Endothelial cell of umbilical vein (primary cell): ENCODE measurements at places on chromosomes 2 and 18. TPM values are rescaled to one million over a fixed set of nuclear protein-coding genes. Genes with fewer than 3 reads are reported as not detected.

GRCh38 chr2:27250652-27251379 lies 12.0 kb downstream of the SLC30A3 start:
- no peak overlapping the region for H3K27ac ChIP-seq
- no peak overlapping the region for H3K4me3 ChIP-seq
- no peaks in the 10 kb centered on the region for H3K27me3 ChIP-seq
- H3K36me3 ChIP-seq, result no peaks in the 10 kb centered on the region

DNA sequence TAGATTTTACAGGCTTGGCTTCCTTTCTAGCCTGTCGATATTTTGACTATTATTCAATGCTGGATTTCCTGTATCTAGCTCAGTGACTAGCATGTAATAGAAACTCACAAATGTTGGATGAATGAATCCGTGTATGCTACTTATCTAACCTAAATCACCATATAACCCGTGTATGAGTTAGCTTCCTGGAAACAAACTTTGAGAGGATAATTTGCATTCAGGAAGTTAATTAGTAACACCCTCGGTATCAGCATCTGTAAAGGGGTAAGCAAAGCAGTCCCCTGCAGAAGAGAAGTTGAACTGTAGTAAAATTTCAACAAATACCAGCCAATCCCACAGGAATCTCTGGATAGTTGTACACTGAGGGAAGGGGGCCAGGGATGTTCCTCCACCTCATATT lies 269.4 kb upstream of the LRATD1 start:
- no peak for DNase-seq
- H3K4me3 ChIP-seq, result no peak overlapping the region
- no peak overlapping the region for H3K27ac ChIP-seq
- no peaks in the 10 kb centered on the region for H3K36me3 ChIP-seq
- H3K27me3 ChIP-seq, result no peaks in the 10 kb centered on the region
- no peaks in the 10 kb centered on the region for H3K4me1 ChIP-seq

DNA sequence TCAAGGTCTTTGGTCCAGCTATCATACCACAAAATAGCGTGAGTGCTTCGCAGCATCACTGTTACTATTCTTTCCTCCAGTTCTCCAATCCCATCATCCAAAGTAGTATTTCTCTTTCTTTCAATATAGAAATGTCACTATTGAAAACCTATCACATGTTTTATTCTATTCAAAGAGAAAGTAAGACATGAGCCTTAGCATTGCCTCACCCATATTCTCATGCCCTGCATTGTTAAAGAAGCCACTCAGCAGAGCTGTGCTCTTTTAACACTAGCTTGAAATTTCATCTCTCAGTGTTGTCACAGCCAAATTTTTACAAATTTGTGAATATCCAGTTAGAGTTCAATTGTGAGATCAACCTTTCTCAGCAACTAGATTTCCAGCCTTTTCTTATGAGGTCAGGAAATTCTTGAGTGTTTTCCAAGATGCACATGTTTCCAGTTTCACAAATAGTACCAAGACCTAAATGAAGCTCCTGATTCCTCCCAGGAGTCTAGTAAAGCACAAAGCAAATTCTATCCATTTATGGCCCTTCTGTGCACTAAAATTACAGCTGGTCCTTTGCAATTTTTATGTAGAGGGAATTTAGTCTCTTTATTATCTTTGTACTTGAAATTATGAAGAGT lies 343.7 kb downstream of the SPAG16 start:
- H3K27me3 ChIP-seq, result no peaks in the 10 kb centered on the region
- no peaks in the 10 kb centered on the region for H3K36me3 ChIP-seq
- no peak overlapping the region for H3K27ac ChIP-seq
- no peak for DNase-seq

GRCh38 chr2:23220513-23221094 lies 164.4 kb upstream of the KLHL29 start:
- H3K4me1 ChIP-seq, result no peaks in the 10 kb centered on the region
- no peak overlapping the region for H3K27ac ChIP-seq
- DNase-seq, result no peak
- H3K36me3 ChIP-seq, result no peaks in the 10 kb centered on the region
- no peaks in the 10 kb centered on the region for H3K27me3 ChIP-seq

DNA sequence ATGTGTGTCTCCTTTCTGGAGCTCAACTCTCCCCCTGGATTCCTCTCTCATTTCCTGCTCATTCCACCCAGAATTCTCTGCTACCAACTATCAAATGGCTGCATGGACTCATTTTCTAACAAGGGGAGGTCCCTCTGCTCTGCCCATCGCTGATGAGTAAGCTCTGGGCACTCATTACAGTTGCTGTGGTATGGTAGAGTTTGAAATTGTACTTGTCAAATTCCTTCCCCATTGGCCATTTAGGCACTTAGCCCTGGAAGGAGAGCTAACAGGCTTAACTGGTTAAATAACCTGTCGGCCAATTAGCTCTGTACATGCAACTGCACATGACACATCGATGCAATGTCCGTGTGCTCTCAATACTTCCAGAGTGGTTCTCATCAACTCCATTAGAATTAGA lies 20.4 kb downstream of the COL6A3 start:
- no peak overlapping the region for H3K27ac ChIP-seq
- H3K36me3 ChIP-seq, result no peaks in the 10 kb centered on the region
- peaks cover 3% of the 10 kb centered on the region for H3K27me3 ChIP-seq
- no peak overlapping the region for H3K4me3 ChIP-seq
- H3K4me1 ChIP-seq, result no peaks in the 10 kb centered on the region

LINC00305 gene
- total RNA-seq, result not detected in 2 replicates
